ENCODE measurements at places on chromosomes 5 and 9. TPM values are rescaled to one million over a fixed set of nuclear protein-coding genes. Genes with fewer than 3 reads are reported as not detected.

DNA sequence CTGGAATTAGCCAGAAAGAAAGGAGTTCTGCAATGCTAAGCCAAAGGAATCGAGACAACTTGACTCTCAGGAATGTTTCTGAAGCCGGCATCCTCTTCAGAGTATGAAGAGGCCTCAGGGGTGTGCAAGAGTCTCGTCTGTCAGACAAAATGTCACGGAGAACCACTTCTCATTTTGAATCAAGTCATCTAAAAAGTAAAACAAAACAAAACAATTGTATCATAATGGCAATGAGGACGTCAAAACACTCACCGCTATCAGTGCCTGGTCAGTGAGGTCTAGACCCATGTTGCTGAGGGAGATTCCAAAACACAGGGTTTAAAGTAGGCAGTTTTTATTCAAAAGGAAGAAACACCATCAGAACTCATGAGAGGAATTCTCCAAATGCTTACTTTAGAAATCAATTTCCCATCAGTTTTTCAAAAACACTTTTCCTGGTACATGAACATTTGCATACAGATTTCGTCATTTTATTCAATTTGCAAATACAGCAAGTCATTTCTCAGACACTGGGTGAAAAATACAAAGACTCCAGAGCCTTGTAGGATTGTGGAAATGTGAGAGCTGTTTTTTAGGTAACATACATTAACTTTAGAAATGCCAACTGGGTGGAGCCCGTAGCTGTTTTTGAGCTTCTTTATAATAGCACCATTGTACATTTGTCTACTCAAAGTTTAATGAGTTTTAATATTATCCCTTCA, 89.5 kb upstream of the MAP3K1 start:
- no peak for DNase-seq

- DNase-seq: peak; percentile 13
These were observed at the start of gene C5orf46 for GRCh38 chr5:147906326-147907095. C5orf46 (minus strand) TSS chr5:147906538; CDS start chr5:147906501, 37 bp downstream.

DNA sequence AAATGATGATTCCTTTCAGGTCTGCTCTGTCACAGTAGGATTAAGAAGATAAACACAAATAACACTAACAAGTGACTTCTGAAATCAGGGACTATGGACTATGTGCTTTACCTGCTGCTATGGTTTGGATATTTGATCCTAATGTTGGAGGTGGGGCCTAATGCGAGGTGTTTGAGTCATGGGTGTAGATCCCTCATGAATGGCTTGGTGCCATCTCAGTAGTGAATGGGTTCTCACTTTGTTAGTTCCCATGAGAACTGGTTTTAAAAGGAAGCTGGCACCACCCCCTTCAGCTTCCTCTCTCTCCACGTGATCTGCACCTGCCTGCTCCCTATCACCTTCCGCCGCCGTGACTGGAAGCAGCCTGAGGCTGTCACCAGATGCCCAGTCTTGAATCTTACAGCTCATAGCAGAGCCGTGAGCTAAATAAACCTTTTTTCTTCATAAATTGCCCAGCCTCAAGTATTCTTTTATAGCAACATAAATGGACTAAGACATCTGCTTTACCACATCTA, 3.3 kb downstream of the PPIC start:
- DNase-seq: no peak

- peak; percentile 56 for DNase-seq
These were observed 18.0 kb downstream of the AQP3 start for GRCh38 chr9:33429256-33429985.

The BAAT gene
- under 0.01 TPM for total RNA-seq

The HSPB3 gene
- total RNA-seq: 6.1 TPM

The CCDC192 gene
- total RNA-seq: not detected

Data from fibroblast of villous mesenchyme (primary cell).